ENCODE measurements at places on chromosomes 1 and 21.

DNA sequence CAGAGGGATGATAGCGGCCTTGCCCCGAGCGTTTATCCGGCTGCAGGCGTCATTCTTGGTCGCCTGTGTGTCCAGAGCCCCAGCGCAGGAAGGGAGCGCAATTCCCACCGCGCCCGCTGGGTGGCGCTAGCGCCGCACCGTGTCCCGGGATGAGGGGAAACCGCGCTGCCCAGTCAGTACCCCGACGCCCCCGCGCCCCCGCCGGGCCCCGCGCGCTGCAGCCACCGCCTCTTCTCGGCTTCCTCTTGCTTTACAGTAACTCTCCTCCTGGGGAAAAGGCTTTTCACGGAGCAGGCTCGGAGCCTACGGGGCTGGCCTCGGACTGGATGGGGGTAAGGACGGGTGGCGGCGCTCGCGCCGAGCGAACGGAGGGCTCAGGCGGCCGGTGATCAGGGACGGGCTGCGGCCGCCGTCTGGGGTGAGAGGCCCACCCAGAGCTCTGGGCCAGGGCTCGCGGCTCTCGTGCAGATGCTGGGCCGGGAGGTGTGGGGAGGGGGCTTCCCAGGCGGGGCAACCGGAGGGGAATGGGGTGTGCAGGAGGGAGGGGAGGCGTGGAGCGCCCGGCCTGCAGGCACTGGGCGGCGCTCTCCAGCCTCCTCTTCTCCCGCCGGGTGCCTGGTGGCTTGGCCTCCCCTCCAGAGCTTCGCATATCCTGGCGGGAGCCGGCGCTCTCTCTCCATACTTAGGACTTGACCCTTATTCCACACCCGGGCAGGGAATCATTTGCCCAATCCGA lies 29.8 kb downstream of the TEX35 start:
- H3K27me3 ChIP-seq: no peaks in the 10 kb centered on the region
- H3K27ac ChIP-seq: peak overlapping the region; percentile 46
- peaks cover 29% of the 10 kb centered on the region for H3K4me1 ChIP-seq
- peak overlapping the region; percentile 65 for H3K4me3 ChIP-seq

GRCh38 chr1:226324479-226324878 lies 15.5 kb upstream of the LIN9 start:
- no peaks in the 10 kb centered on the region for H3K4me1 ChIP-seq
- H3K27ac ChIP-seq: no peak overlapping the region

DNA sequence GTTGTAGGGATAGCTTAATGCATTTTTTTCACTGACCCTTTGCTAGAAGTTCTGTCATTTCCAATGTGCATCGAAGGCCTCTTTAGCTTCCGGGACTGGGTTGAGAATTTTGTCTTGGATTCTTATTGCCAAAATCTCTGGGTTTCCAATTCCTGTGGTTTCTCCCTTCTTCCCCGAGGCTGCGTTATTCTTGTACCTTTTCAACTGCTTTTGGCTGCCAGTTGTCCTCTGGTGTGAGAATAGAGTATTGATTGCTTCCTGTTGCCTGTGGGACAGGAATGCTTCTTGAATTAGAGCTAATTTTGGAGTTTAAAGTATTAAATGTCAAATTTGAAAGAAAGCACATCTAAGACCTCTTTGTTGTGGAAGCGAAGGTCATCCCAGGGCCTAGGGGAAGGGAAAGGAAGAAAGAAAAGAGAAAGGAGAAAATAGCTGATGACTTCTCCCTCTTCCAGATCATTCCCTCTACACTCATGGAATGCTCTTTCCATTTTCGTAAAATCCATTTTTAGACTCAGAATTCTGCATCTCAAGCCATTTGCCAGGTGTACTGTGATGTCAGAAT lies 21.1 kb downstream of the HUNK start:
- H3K4me3 ChIP-seq: no peak overlapping the region
- DNase-seq: no peak
- no peaks in the 10 kb centered on the region for H3K36me3 ChIP-seq
- no peaks in the 10 kb centered on the region for H3K27me3 ChIP-seq
- peaks cover 13% of the 10 kb centered on the region for H3K4me1 ChIP-seq
- no peak overlapping the region for H3K27ac ChIP-seq

DNA sequence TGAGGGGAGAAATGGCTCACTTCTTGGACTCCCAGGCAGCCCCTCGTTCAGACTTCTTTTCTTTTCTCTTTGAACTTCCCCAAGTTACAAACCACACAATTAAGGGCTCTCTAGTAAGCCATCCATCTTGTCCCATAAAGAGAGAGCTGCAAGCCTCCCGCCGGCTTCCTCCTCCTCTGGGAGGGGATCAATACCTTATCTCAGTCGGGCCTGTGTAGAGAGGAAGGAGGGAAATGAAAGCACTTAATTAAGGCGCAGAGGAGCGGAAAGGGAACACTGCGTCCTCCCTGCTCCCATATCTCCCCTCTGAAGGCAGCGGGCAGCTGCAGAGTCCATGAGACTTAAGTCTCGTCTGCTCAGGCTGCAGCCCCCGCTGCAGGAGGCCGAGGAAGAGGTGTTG lies 112.6 kb upstream of the CSF3R start:
- no peaks in the 10 kb centered on the region for H3K4me1 ChIP-seq
- no peak overlapping the region for H3K4me3 ChIP-seq
- H3K27me3 ChIP-seq: peaks cover 62% of the 10 kb centered on the region
- no peak for DNase-seq

- DNase-seq: no peak
- no peak overlapping the region for H3K27ac ChIP-seq
These were observed 1468.5 kb upstream of the B3GALT2 start for GRCh38 chr1:194654956-194655355.

DNA sequence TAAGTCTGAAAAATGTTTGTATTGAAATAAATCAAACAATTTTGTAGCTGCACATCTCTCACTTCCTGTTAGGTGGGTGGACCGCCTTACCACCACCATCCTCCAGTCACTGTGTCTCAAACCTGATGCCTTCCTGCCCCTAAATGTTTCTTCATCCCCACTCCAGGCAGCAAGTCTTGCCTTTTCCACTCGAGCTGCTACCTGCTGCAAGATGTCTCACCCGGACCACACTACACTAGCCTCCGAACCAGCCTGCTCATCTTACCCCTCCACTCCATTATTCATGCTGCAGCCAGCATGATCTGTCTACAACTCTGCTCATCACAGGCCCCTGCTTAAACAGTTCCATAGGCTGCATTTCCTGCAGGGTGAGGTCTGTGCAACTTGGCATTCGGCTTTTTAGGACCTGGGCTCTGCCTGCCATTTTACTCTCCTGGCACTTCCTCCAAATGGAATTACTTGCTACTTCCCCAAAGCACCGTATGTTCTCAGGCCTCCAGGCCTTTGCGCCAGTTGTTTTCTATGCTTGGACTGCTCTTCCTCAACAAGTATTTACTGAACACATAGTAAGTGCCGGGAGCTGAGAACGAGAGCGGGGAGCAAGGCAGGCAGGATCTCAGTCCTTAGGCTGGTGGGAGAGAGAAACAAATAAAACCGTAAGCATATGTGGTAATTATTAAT lies 5.2 kb upstream of the SF3A3 start:
- H3K4me1 ChIP-seq: peaks cover 52% of the 10 kb centered on the region
- no peaks in the 10 kb centered on the region for H3K27me3 ChIP-seq
- no peak for DNase-seq
- H3K4me3 ChIP-seq: peak overlapping the region; percentile 57

GRCh38 chr1:215146240-215146975 lies 63.9 kb downstream of the KCNK2 start:
- H3K4me3 ChIP-seq: no peak overlapping the region
- no peaks in the 10 kb centered on the region for H3K27me3 ChIP-seq
- H3K27ac ChIP-seq: no peak overlapping the region
- no peaks in the 10 kb centered on the region for H3K36me3 ChIP-seq
- DNase-seq: no peak

DNA sequence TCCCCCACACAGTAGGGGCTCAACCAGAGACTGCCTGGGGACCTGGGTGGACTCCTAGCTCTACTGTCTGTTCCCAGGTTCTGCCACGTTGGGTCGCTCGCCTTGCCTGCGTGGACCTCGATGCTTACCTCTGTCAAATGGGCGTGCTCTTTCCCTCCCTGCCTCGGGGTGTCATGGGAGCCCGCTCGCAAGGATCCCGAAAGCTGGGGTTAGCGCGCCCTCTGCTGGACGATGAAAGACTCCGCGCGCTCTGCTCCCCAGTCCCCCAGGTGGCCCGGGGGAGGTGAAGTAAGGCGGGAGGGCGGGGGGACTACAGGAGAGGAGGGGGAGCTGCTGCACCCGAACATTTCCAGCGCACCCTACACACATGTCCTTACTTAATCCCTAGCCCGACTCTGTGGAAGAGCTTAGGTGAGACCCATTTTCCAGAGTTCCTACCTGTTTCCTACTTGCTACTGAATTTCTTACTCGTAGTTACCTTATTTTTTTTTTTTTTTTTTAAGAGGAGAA lies 2.3 kb upstream of the BSND start:
- no peak overlapping the region for H3K27ac ChIP-seq
- H3K4me1 ChIP-seq: peaks cover 11% of the 10 kb centered on the region
- H3K27me3 ChIP-seq: peaks cover 38% of the 10 kb centered on the region
- peak; percentile 85 for DNase-seq
- H3K36me3 ChIP-seq: no peaks in the 10 kb centered on the region
- H3K4me3 ChIP-seq: peak overlapping the region; percentile 11

- DNase-seq: no peak
- no peaks in the 10 kb centered on the region for H3K27me3 ChIP-seq
- H3K4me1 ChIP-seq: peaks cover 6% of the 10 kb centered on the region
- no peak overlapping the region for H3K27ac ChIP-seq
- H3K36me3 ChIP-seq: no peaks in the 10 kb centered on the region
These were observed 47.2 kb upstream of the VANGL1 start for GRCh38 chr1:115594600-115594999.

GRCh38 chr1:232966663-232967062 lies 16.3 kb downstream of the NTPCR start:
- peaks cover 33% of the 10 kb centered on the region for H3K36me3 ChIP-seq
- DNase-seq: no peak
- H3K27me3 ChIP-seq: no peaks in the 10 kb centered on the region
- H3K27ac ChIP-seq: no peak overlapping the region
- H3K4me1 ChIP-seq: no peaks in the 10 kb centered on the region

DNA sequence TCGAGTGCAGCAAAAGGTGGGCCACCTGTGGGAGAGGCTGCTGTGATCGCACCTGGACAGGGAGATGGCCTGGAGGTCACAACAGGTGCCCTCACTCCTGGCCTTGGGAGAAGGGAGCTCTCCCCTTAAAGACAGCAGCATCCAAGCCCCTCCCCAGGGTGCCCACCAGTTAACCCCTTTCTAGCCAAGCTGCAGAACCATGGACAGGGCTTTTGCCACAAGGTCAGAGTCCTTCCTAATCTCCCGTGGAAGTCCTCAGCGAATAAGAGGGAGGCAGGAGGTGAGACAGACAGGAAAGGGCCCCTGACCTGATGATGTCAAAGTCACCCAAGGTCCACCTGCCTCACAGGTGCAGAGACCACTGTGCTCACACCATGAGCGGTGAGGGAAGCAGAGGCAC lies 1.7 kb downstream of the CNTN2 start:
- H3K4me1 ChIP-seq: peaks cover 9% of the 10 kb centered on the region
- H3K36me3 ChIP-seq: no peaks in the 10 kb centered on the region
- DNase-seq: no peak
- peaks cover 82% of the 10 kb centered on the region for H3K27me3 ChIP-seq
- H3K4me3 ChIP-seq: no peak overlapping the region

GRCh38 chr1:19310061-19310460 lies 1.9 kb downstream of the AKR7A2 start:
- no peak overlapping the region for H3K4me3 ChIP-seq
- H3K27me3 ChIP-seq: no peaks in the 10 kb centered on the region
- no peak overlapping the region for H3K27ac ChIP-seq

DNA sequence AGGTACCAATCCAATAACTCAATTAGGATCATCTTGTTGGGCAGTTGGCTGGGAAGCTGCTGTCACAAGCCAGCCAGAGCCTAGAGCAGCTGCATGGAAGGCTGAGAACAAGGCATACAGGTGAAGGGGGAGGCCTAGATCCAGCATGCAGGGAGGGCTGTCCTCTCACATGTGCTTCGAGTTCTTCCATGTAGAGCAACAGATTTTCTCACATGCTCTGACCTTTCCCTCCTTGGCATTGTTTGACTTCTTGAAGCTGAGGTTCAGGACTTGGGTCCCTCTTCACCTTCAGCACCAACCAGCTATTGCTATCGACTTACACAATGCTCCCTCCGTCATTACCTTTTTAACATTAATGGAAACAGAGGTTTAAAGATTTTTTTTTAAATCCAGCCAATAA lies 257.7 kb downstream of the ATG4C start:
- no peaks in the 10 kb centered on the region for H3K36me3 ChIP-seq
- H3K27me3 ChIP-seq: no peaks in the 10 kb centered on the region
- H3K4me1 ChIP-seq: no peaks in the 10 kb centered on the region
- no peak overlapping the region for H3K4me3 ChIP-seq
- DNase-seq: no peak
- H3K27ac ChIP-seq: no peak overlapping the region

- no peaks in the 10 kb centered on the region for H3K36me3 ChIP-seq
- H3K4me1 ChIP-seq: no peaks in the 10 kb centered on the region
- no peak for DNase-seq
- no peaks in the 10 kb centered on the region for H3K27me3 ChIP-seq
These were observed 284.1 kb upstream of the BEND5 start for GRCh38 chr1:49060766-49061165.

- DNase-seq: no peak
- H3K27me3 ChIP-seq: no peaks in the 10 kb centered on the region
- no peaks in the 10 kb centered on the region for H3K4me1 ChIP-seq
These were observed 147.0 kb downstream of the ST6GALNAC5 start for GRCh38 chr1:77014073-77014788.

GRCh38 chr1:118821801-118822200 lies 166.3 kb downstream of the TBX15 start:
- no peaks in the 10 kb centered on the region for H3K27me3 ChIP-seq
- no peaks in the 10 kb centered on the region for H3K36me3 ChIP-seq
- no peak overlapping the region for H3K27ac ChIP-seq
- H3K4me1 ChIP-seq: peaks cover 3% of the 10 kb centered on the region
- no peak for DNase-seq

GRCh38 chr1:67517046-67517445 lies 86.8 kb upstream of the SERBP1 start:
- no peak overlapping the region for H3K4me3 ChIP-seq
- no peak for DNase-seq

DNA sequence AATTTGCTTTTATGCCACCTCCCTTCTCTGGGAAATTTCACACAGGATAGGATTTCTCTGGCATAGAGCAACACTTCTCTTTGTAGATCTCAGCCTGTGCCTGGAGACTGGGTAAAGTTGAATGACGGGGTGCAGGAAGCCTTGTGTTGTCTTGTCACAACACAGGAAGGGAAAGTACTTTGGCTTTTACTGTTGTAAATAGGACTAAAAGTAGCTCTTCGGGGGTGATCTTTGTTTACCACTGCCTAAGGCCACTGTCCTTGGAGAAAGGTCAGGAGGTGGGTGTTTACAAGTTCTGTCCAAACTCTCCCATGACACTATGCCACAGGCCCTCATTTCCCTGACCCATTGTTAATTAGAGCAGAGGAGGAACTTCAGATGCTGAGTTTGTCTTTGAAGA lies 139.7 kb downstream of the FGGY start:
- no peaks in the 10 kb centered on the region for H3K27me3 ChIP-seq
- peaks cover 18% of the 10 kb centered on the region for H3K4me1 ChIP-seq
- H3K4me3 ChIP-seq: no peak overlapping the region
- H3K36me3 ChIP-seq: no peaks in the 10 kb centered on the region
- no peak for DNase-seq
- H3K27ac ChIP-seq: no peak overlapping the region

GRCh38 chr1:162886705-162887104 lies 25.7 kb upstream of the CCDC190 start:
- no peak overlapping the region for H3K4me3 ChIP-seq
- no peak overlapping the region for H3K27ac ChIP-seq
- peaks cover under 1% of the 10 kb centered on the region for H3K27me3 ChIP-seq
- DNase-seq: no peak
- no peaks in the 10 kb centered on the region for H3K4me1 ChIP-seq

- no peaks in the 10 kb centered on the region for H3K27me3 ChIP-seq
- no peak for DNase-seq
- H3K4me1 ChIP-seq: peaks cover 40% of the 10 kb centered on the region
These were observed 6.9 kb downstream of the PYCR2 start for GRCh38 chr1:225917101-225917500.
